SIG-M5 (cell line): ENCODE measurements at places on chromosomes 12 and 14.

DNA sequence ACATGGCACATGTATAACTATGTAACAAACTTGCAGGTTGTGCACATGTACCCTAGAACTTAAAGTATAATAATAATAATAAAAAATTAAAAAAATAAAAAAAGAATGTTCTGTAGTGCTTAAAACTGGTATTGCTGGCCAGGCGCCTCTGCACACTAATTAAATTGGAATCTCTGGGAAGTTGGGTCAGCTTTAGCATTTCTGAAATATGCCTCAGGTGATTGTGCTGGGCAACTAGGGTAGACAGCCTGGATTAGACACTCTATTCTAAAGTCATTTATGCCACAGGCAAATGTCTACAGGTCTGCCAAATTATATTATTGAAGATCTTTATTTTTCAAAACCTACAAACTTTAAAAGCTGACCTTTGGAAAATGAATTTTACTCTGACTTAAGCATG, 55.3 kb downstream of the PPM1H start:
- no peak for DNase-seq

DNA sequence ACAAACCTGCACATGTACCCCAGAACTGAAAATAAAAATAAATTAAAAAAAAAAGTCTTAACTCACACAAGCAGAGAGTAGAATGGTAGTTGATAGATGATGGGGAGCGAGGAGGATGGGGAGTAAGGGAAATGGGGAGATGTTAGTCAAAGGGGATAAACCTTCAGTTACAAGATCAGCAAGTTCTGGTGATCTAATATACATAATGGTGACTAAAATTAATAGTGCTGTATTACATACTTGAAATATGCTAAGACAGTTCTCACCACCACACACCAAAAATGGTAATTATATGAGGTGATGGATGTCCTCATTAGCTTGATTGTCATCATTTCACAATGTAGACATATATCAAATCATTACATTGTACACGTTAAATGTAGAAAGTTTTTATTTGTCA, 3.2 kb upstream of the C12orf42 start:
- no peak for DNase-seq

DNA sequence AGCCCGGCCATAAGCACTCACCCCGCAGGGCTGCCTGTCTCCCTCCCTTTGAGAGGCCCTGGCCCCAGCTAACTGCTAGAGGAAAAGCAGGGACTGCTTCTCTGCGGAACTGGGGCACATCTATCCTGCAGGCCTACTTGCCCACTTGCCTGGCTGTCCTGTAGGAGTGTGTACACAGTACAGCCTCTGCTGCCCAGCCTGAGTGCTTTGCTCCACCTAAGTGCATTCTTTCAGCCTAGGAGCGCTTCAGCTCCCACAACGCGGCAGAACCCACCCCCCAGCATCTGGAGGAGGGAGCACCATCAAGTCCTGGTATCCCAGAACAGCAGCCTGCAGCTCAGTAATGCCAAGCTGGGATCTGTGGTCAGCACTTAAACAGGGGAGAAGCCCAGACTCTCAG, 79.9 kb upstream of the CD163 start:
- no peak for DNase-seq

DNA sequence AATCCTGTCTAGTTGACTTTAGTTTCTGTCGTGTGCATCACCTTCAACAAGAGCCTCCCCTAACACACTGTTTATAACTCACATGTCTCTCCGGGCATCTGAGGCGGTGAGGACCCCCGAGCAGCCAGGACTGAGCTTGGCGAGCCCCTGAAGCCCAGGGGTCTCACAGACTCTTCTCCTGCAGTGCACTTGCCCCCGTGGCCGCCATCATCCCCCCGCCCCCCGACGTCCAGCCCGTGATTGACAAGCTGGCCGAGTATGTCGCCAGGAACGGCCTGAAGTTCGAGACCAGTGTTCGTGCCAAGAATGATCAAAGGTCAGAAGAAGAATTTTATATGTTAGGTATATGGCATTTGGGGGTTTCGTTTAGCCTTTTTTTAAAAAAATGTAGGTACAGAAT, 43.3 kb downstream of the SFSWAP start:
- DNase-seq = no peak

DNA sequence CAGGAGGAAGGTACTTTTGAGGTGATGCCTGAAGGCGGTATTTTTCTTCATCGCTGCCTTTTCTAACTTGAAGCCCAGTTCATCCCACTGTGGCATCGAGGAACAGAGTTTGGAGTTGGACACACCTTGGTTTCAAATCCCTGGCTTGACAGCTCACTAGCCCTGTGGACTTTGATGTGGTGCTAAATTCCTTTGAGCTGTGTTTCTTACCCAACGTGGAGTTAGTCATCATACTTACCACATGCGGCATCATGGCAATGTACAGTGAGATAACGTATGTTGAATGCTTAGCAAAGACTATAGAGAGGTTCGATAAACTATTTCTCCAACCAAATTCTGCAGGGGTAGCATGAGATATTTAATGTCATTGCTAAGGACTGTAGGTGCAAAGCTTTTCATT, 3.4 kb downstream of the PLEKHG3 start:
- no peak for DNase-seq

DNA sequence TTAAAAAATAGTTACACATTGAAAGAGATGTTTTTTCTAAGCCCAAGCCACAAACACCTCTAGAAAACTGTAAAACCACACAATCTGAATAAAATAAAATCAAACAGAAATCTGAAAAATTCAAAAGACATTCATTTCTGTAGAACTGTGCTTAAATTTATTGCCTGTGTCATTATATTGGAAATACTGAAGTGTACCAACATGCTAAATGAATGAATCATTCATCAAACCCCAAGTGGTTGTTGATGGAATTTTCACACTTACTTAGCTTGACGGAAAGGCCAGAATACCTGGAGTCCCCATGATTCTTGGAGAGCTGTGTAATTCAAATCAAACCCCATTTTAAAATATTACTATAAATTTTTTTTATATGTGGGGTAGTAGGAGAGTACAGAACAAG, 2.7 kb downstream of the KITLG start:
- no peak for DNase-seq

DNA sequence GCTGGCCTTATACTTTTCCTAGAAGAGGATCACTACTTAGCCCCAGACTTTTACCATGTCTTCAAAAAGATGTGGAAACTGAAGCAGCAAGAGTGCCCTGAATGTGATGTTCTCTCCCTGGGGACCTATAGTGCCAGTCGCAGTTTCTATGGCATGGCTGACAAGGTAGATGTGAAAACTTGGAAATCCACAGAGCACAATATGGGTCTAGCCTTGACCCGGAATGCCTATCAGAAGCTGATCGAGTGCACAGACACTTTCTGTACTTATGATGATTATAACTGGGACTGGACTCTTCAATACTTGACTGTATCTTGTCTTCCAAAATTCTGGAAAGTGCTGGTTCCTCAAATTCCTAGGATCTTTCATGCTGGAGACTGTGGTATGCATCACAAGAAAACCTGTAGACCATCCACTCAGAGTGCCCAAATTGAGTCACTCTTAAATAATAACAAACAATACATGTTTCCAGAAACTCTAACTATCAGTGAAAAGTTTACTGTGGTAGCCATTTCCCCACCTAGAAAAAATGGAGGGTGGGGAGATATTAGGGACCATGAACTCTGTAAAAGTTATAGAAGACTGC, 1.5 kb downstream of the MGAT2 start:
- DNase-seq = no peak

DNA sequence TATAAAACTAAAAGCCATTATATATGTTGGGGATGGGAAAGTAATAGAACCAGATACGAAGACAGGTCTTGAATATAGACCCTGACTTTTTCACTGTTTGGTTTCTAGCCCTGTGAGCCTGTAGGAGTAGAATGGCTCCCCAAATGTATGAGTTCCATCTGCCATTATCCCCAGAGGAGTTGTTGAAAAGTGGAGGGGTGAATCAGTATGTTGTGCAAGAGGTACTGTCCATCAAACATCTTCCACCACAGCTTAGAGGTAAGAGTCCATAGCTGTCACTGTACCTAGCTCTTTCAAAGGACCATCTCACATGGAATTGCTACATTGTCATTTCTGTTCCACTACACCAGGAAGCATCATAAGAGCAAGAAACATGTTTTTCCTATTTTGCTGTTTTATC, 1.1 kb downstream of the NCAPD2 start:
- no peak for DNase-seq

DNA sequence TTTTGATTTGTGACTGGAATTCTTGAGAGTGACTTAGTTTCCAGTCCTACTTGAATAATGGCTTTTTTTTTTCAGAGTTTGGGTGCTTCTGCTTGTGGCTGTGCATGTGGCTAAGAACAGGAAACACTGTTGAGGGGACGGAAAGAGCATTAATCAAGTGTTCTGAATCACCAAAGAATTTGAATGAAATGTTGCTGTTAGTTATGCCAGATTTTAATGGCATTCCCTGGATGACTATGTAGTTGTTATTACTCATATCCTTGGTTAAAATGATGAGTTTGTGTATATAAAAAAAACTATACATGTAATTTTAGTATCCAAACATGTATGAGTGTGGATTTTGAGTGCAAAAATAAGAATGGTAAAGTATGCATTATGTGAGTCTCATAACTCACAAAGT, 347.9 kb downstream of the BCAT1 start:
- DNase-seq = no peak

DNA sequence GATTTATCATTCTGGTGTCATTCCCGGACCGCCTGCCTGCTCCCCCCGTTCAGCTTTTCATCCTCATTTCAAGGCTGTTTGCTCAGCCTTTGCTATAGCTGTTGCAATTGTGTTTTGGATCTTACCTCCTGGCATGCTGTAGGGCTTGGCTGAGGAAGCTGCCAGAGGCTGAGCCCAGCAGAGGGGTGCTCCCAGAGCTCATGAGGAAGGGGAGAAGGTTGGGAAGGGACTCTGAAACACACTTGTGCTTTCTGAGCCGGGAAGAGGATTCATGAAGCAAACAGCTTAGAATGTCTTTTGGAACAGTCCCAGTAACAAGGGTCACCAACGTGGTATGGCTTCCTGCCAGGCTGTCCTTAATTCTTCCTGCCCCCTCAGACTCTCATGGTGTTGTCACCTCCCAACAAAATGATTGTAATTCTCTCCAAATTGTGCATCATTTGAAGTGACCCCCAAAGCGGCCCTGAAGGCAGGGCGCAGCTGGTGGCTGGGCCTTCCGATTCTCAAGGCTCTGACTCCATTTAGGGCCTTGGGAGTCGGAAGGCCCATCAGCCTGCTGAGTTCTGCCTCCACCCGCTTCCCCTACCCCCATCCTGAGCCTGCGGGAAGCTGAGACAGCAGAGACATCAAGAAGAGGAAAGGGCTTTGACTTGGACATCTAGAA, 111.9 kb upstream of the ARHGAP5 start:
- DNase-seq = no peak

- DNase-seq = no peak
Observed at GRCh38 chr14:63186453-63186852, 17.8 kb upstream of the RHOJ start.

- no peak for DNase-seq
Observed at GRCh38 chr12:111319600-111320257, 49.2 kb downstream of the PHETA1 start.

DNA sequence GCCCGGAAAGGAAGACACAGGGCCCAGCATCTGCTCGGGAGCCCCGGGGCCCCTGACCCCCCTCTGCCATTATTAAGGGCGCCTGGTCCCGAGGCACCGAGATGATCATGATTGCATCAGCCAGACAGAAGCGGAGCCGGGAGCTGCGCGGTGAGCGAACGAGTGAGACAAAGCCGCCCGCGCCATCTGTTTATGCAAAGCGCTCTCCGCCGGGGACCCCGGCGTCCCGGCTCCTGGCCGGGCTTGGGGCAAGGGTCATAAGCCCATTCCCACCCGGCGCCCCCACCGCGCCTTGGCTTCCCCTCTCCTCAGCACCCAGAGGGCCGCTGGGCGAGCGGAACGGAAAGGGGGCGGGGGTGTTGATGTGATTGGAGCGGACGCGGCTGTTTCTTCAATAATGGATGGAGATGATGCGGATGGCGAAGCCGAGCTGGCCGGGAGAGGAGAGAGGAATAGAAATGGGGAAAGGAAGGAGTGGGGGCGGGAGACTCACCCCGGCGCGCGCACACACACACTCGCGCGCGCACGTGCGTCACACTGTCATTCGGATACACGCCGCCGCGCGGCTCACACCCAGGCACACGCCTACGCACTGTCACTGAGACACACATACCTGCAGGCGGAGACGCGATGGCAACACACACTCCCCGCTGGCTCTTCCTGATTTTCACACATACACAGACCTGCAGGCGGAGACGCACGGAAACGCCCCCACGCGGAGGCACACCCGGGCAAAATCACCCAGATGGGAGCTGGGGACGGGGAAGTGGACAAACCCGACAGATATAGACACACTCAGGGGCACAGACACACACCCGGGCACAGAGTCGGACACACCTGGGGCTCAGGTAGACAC, 10.7 kb downstream of the STAC3 start:
- no peak for DNase-seq

- no peak for DNase-seq
Observed at GRCh38 chr12:117854339-117855012, 114.3 kb downstream of the KSR2 start.

- DNase-seq = no peak
Observed at GRCh38 chr12:53696655-53697331, 20.9 kb upstream of the ATP5MC2 start.

GRCh38 chr14:50471838-50472465, 60.4 kb downstream of the MAP4K5 start:
- DNase-seq = no peak

DNA sequence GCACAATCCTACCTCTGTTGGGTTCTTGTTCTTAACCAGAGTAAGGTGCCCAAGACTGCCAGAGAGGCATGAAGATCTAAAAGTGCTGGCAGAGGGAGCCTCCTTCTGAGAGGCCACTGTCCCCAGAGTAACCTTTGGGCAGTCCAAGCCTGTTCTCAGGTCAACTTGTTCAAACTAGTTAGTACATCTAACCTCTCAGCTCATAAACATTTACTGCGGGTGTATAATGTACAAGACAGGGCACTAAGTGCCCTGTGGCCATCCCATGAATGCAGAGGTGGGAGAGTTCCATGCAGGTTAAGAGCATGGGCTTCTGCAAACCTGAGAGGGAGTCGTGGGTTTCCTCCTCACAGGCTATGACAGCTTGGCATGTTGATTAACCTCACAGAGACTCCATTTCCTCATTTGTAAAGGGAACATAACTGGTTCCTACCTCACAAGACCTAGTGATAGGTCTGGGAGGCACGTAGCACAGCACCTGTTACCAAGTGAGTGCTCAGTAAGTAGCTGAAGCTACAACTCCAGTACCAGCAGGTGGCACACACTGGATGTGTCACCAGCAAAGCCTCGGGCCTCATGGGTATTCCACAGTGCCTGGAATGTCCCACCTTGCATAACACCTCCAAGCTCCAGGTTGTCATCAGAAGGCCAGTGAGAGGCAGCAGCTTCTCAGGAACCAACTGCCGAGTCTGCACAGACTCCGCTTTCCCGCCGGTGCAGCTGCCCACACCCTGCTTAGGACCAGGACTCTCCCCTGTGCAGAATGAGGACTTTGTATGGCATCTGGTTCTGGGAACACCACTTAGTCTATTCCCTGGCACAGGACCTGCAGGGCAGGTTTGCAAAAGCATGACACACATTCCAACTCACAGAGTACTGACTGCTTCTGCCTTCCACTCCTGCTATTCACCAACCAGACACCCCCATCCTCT, 4.4 kb downstream of the VDR start:
- DNase-seq = no peak

GRCh38 chr12:58408516-58408915, 467.1 kb downstream of the ATP23 start:
- no peak for DNase-seq

GRCh38 chr12:45721954-45722353, 7.6 kb upstream of the ARID2 start:
- DNase-seq = no peak
